ENCODE measurements at places on chromosomes 1 and 21. TPM values are rescaled to one million over a fixed set of nuclear protein-coding genes. Genes with fewer than 3 reads are reported as not detected.

CNR2 gene
- 0.08 TPM for polyA plus RNA-seq

GNPAT gene
- polyA plus RNA-seq, result 70.8 TPM

LORICRIN gene
- not detected for polyA plus RNA-seq

NFYC gene
- 106 TPM for polyA plus RNA-seq

CNN3 gene
- polyA plus RNA-seq, result 396 TPM

RGS16 gene
- 0.94 TPM for polyA plus RNA-seq

CYYR1 gene
- 53.3 TPM for polyA plus RNA-seq

TMEM200B gene
- polyA plus RNA-seq, result 14.3 TPM

DNA sequence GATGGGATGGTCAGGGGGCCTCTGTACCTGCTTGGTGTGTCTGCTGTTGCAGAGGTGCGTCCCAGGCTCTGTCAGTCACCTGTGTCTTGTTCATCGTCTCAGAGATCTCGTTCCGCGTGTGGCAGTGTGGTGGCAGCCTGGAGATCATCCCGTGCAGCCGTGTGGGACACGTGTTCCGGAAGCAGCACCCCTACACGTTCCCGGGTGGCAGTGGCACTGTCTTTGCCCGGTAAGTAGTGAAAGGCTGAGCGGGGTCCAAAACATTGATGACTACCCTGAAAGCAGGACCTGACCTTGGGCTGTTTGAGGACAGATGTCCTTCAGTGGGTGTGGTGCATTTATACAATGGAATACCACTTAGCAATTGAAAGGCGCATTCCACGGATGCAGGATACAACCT, 171.0 kb downstream of the PGBD5 start:
- DNase-seq, result no peak

- DNase-seq, result no peak
Observed at GRCh38 chr1:231715816-231716722, 89.5 kb downstream of the DISC1 start.

- no peak for DNase-seq
Observed at GRCh38 chr1:43908858-43909257, 24.7 kb upstream of the ARTN start.

GRCh38 chr1:243364866-243365265, 109.0 kb downstream of the SDCCAG8 start:
- no peak for DNase-seq

GRCh38 chr21:45838634-45839033, 142.9 kb upstream of the COL6A1 start:
- DNase-seq, result no peak

DNA sequence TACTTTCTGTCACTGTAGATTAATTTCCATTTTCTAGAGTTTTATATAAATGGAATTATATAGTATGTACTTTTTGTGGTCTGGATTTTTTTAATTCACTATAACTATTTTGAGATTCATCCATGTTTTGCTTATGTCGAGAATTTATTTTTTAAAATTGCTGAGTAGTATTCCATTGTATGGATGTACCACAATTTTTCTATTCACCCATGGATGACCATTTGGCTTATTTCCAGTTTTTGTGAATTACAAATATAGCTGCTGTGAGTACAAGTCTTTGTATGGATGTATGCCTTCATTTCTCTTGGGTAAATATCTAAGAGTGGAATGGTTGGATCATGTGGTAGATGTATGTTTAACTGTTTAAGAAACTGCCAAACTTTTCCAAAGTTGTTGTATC, 3.7 kb upstream of the THEM4 start:
- no peak for DNase-seq

GRCh38 chr1:231934797-231935196, 308.2 kb downstream of the DISC1 start:
- no peak for DNase-seq

GRCh38 chr21:46562964-46563607, 41.8 kb downstream of the S100B start:
- no peak for DNase-seq

- DNase-seq, result no peak
Observed at GRCh38 chr1:204979891-204980649, 62.9 kb upstream of the CNTN2 start.

- DNase-seq, result peak; percentile 82
Observed at GRCh38 chr21:33924079-33924765, 8.6 kb upstream of the ATP5PO start.

DNA sequence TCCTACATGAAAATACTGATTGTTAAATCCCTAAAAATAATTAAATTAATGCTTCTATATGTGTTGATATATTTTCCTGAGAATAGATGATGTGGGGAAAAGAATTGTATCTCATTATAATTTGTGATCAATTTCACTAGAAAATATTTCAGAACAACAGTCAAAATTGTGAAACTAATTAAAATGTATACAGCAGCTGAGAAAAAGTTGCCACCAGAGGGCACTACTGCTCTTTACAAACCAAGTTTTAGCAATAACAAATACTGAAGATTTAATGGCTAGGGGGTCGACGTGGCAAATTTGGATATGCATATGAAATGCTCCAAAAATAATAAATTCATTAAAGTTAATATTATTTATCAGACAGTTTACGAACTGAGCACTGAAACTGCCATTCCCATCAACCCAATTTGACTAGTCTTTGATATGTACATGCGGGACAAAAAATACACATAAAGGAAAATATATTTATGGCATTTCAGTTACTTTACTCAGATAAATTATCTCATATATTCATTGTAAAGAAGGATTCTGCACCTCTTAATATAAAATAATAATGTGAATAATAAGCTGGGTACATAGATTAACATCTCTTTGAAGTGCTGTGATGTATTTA, 96.3 kb upstream of the TMPRSS15 start:
- peak; percentile 47 for DNase-seq

DNA sequence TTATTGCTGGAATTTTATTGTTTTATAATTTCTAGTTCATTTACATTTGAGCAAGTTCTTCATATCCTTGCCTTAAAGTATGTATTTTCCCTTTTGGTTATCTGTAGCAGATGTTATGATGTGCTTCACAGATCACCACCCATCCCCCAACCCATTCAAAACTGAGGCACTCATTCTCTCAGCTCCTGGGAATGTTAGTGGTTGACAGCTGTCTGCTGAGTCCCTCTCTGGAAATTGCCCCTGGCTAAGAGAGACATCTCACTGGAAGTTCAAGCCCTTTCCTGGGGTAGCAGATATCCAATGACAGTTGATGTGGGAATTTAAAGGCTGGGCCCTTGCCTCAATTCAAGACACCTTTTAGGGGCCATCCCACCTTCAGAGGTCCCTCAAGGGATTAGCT, 4.3 kb upstream of the DPYD start:
- DNase-seq, result no peak

GRCh38 chr1:183279835-183280234, 93.8 kb downstream of the LAMC2 start:
- no peak for DNase-seq

- no peak for DNase-seq
Observed at GRCh38 chr21:31731056-31731856, 662 bp downstream of the SCAF4 start.

DNA sequence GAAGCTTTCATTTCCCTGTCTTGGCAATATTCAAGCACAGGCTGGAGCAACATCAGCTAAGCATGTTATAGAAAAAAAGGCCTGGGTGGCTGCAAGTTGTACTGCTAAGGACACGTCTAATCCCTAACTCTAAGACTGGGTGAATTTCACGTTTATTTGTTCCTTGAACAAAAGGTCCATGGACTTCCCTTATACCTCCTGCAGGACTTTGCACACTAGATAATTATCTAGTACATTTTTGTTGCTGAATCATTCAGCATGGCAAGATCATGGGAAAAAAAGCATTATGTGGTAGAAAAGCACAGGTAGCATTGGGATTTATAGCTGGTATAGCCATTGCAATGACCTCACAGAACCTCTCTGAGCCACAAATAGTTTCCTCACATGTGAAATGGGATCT, 130.7 kb upstream of the DMRTA2 start:
- no peak for DNase-seq

- no peak for DNase-seq
Observed at GRCh38 chr21:40531431-40532110, 315.4 kb downstream of the DSCAM start.

Measured in right renal pelvis (tissue), 4 donors.